ENCODE measurements at places on chromosomes 4 and X.

- no peak for DNase-seq
Observed at GRCh38 chr4:74969507-74970474, 36.9 kb downstream of the PARM1 start.

GRCh38 chrX:95629737-95630136 lies 1054.9 kb upstream of the DIAPH2 start:
- DNase-seq = no peak

DNA sequence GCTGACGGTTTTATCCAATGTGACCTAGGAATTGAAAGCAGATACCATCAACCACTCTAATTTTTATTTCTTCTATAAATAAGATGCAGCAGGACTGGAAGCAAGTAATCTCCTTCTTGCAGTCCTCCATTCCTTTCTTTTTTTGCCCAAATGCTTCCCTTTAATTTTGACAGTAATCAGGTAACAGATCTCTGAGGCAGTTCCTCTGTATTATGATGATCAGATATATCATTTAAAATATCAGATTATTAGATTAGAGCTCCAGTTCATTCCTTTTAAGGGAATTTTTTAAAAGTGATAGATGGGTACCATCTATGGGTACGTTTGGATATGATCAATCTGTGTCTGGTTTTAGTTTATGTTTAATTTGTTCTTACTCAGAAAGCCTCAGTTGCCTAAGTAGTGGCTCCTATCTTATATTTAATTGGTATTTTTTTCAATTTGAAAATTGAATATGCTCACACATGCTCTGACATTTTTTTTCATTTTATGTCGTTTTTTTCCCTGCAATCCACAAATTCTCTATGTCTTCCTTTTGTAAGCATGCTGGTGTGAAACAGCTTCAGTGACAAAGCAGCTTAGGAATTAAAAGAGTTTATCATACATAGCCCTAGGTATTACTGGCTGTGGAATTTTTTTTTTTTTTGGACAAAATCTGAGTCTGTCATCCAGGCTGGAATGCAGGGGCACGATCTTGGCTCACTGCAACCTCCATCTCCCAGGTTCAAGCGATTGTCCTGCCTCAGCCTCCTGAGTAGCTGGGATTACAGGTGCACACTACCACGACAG lies 73.7 kb upstream of the ANK2 start:
- DNase-seq = no peak

- no peak for DNase-seq
Observed at GRCh38 chrX:129622757-129623301, 31.9 kb downstream of the APLN start.

- no peak for DNase-seq
Observed at GRCh38 chr4:185261946-185262345, 52.5 kb downstream of the SNX25 start.

DNA sequence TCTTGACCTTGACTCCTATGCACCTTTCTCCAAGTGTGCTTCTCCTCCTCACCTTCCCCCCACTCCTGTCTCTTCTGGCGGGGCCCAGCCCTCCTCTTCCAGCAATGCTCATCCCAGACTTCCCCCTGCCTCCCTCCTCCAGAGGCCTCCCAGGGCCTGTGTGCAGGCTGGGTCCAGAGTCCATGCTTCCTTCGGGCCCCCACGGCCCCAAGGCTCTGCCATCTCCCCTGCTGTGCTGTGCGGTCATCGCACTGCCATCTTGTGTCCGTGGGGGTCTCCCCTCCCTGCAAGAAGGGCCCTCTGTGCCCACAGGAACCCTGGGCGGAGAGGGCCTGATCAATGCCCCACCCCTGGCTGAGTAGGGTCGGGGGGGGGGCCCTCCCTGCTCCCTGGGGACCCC lies 27.3 kb downstream of the ATP2B3 start:
- DNase-seq = no peak

GRCh38 chrX:35711281-35711680 lies 86.9 kb upstream of the MAGEB16 start:
- DNase-seq = no peak

GRCh38 chr4:61527888-61528287 lies 327.8 kb downstream of the ADGRL3 start:
- DNase-seq = no peak
